ENCODE measurements at places on chromosomes 4 and X.

DNA sequence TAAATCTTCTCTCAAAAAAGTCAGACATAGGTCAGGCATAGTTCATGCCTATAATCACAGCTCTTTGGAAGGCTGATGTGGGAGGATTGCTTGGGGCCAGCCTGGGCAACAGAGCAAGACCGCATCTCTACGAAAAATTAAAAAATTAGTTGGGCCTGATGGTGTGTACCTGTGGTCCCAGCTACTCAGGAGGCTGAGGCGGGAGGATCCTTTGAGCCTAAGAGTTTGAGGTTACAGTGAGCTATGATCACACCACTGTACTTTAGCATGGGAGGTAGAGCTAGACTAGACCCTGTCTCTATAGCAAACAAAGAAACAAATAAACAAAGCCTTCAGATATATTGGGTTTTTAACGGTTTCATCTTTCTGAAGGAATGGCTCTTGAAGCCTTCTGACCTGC, 62.2 kb downstream of the DIPK2B start:
- no peak for DNase-seq

DNA sequence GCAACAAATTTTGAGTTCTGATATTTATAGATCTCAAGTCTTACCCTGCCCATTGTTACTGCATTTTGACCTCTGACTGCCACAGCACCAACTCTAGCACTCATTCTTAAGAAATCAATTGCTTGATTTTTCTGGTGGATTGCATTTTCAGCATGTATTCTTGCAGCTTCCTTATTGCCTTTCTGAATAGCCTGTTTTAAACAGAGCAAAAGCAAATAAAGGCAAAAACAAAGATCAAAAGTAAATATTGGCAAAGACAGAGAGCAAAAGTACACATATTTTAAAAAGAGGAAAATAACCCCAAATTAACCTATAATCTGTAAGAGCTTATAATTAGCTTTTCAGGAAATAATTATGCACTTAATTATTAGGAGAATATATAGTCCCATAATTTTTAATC, 129.4 kb upstream of the TENT5D start:
- no peak for DNase-seq

- no peak for DNase-seq
Observed at GRCh38 chr4:120688791-120689190, 233.7 kb downstream of the PRDM5 start.

DNA sequence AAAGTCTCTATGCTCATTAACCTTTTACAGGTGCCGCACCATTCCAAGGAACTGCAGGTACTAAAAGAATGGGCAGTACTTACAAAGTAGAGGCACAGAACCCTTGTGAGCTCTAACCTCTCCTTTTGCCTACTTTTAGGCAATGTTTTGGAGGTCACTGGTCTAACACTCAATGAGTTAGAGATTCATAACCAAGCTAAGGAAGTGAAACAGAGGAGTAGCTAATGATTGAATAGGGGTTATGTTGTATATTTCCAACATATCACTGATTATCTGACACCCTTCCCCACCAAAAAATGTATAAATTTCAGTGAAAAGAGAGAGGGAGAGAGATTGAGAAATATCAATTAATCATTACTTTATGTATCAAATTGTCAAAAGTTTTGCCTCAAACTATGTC, 269.3 kb downstream of the PCDH7 start:
- no peak for DNase-seq

- no peak for DNase-seq
Observed at GRCh38 chr4:47068986-47069385, 37.6 kb downstream of the GABRB1 start.

DNA sequence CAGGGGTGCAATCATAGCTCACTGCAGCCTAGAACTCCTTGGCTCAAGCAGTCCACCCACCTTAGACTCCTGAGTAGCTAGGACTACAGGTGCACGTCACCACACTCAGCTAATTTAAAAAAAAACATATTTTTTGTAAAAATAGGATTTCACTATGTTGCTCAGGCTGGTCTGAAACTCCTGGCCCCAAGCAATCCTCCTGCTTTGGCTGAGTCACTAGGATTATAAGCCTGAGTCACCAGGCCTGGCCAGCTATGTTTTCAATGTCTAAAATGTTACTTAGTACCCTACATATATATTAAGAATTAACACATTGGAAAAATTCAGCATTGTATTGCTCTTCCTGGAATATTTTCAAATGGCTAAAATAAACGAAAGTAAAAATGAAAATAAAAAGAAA, 37.5 kb downstream of the PNPLA4 start:
- no peak for DNase-seq

DNA sequence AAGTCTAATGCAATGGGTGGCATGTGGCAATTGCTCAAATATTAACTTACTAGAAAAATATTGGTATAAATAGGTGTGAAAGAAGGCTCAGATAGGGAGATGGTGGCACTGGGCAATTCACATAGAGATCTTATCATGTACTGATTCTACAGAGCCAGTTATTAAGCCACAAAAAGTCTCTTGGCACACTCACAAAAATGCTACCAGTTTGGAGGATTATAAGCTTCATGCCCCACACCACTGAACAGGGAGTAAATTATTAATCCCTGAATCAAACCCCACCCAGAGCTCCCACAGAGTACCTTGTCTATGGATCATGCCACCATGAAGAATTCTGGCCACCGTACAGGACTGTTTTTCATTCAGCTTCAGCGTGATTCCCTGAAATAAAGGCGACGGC, 13.8 kb downstream of the MPP1 start:
- DNase-seq, result no peak

GRCh38 chr4:15958562-15958961, 4.4 kb downstream of the FGFBP2 start:
- no peak for DNase-seq

- DNase-seq, result no peak
Observed at GRCh38 chr4:86939729-86940575, 5.1 kb downstream of the AFF1 start.

GRCh38 chrX:64977830-64978229, 1.6 kb upstream of the ZC4H2 start:
- DNase-seq, result no peak

GRCh38 chr4:164484551-164484950, 269.4 kb upstream of the SMIM31 start:
- no peak for DNase-seq

DNA sequence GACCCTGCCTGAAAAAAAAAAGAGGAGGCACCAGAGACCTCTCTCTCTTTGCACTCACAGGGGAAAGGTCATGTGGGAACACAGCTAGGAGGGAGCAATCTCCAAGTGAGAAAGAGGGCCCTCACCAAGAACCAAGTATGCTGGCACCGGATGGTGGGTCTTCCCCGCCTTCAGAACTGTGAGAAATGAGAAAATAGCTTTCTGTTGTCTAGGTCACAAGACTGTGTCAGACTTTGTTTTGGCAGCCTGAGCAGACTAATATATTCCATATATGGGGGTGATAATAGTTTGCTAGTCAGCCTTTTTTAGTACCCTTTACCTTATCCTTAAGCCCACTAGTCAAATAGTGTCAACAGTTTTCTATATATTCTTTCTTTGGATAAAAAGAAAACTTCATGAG, 193.0 kb downstream of the TRIML1 start:
- DNase-seq, result no peak

DNA sequence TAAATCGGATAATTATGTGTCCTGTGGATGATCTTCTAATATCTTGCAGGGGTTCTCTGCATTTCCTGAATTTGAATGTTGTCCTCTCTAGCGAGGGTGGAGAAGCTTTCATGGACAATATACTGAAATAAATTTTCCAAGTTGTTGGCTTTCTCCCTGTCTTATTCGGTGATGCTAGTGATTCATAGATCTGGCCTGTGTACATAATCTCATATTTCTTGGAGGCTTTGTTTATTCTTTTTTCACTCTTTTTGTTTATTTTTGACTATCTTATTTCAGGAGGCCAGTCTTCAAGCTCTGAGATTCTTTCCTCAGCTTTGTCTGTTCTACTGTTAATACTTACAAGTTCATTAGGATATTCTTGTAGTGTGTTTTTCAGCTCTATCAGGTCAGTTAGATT, 20.7 kb upstream of the CLGN start:
- no peak for DNase-seq

GRCh38 chr4:31458813-31459212, 738.6 kb downstream of the PCDH7 start:
- no peak for DNase-seq

- peak; percentile 42 for DNase-seq
Observed at GRCh38 chr4:82429728-82430192, 502 bp downstream of the HNRNPDL start.

DNA sequence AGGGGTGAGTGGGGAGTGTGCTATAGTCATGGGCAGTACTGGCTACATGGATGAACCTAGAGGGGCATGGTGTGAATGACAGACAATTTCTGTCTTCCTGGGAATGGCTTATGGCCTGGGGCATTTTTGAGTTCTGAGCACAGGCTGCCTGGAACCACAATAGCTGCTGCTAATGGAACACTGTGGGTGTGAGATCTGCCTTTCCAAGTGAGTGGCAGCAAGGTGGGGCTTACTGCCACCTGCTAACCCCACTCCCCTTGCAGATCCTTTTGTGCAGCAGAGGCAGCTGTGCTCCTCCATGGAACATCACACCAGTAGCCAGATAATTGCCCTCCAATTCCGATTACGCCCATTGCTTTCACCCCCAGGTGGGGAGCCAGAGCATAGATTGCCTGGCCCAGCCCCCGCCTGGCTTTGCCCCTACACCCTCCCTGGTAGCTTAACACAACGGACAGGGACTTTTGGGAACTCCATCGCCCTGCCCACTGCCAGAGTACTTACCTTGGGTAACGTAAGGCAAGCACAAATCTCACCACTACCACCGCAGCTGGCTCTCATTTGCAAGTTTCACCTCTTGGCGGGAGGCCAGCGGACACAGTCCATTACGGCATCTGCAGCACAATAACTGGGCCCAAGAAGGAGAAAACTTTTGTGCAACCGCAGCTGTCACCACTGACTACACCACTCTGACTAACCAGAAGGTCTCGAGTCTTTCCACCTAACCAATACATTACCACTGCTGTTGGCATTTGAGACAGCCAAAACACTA, 421.2 kb upstream of the NWD2 start:
- no peak for DNase-seq

- DNase-seq, result no peak
Observed at GRCh38 chr4:87076690-87077358, 142.0 kb downstream of the AFF1 start.

- DNase-seq, result no peak
Observed at GRCh38 chr4:139975830-139976272, 178.1 kb downstream of the MAML3 start.

GRCh38 chr4:153541456-153542096, 75.4 kb downstream of the TMEM131L start:
- no peak for DNase-seq

- DNase-seq, result no peak
Observed at GRCh38 chrX:123648028-123648810, 84.6 kb downstream of the THOC2 start.

DNA sequence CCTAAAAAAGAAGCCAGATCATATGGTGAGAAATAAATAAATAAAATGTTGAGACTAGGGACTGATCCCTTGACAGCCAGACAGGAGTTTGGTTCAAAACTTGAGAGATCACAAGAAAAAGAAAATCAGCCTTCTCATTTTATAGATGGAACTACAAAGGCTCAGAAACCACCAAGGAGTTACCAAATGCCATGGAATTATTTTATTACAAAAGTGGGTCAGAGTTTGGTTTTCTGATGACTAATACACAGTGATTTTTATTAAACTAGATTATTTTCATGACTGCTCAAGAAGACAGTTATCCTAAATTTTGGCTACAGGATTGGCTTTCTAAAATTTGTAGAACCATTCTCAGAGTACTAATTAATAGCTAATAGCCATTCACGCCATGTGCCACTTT, 6.2 kb downstream of the CXCL1 start:
- no peak for DNase-seq

DNA sequence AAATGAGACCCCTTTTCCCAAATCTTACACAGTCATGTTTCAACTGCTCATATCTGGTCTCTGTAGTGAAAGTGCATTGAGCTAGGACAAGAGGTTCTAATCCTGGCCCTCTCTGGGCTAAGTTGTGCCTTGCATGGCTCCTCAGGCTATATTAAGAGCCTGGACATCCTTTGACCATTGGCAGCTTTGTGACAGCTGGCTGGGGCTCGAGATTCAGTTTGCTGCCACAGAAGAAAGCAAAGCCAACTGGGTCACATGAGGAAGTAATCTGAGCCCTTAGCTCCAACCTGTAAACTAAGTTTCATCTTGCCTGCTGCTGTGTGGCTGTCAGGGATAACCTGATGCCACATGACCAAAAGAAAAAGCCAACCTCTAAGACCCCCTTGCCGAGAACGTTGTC, 51.8 kb upstream of the JADE1 start:
- DNase-seq, result no peak

DNA sequence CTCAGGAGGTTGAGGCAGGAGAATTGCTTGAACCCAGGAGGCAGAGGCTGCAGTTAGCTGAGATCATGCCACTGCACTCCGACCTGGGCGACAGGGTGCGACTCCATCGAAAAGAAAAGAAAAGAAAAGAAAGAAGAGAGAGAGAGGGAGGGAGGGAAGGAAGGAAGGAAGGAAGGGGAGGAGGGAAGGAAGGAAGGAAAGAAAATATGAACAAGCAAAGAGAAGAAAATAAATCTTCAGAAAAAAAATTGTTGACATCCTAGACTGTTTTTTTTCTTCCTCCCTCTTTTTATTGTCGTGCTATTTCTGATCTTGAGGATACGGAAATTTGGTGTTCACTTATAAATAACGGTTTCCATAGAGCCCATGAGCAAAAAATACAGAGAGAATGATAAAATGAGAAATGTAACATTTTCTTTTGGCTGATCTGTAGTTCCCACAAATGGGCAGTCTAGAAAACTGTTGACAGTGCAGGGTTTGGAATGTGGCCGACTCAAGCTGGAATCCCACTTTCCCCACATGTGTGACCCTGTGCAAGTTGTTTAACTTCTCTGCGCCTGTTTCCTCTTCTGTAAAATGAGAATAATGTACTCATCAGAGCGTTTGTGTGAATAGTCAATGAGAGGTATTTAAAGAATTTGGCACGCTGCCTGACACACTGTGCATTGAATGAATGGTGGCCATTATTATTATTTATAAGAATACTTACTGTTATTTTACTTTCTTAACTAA, 19.4 kb downstream of the SORBS2 start:
- DNase-seq, result no peak

GRCh38 chr4:24999392-25000089, 31.2 kb downstream of the LGI2 start:
- no peak for DNase-seq

- no peak for DNase-seq
Observed at GRCh38 chr4:113732967-113733527, 28.5 kb downstream of the CAMK2D start.
